ENCODE measurements at places on chromosomes 3 and 15.

- DNase-seq, result no peak
Observed at GRCh38 chr3:44065311-44066094, 176.2 kb upstream of the TOPAZ1 start.

- DNase-seq, result no peak
Observed at GRCh38 chr3:174100744-174101143, 703.2 kb downstream of the NLGN1 start.

DNA sequence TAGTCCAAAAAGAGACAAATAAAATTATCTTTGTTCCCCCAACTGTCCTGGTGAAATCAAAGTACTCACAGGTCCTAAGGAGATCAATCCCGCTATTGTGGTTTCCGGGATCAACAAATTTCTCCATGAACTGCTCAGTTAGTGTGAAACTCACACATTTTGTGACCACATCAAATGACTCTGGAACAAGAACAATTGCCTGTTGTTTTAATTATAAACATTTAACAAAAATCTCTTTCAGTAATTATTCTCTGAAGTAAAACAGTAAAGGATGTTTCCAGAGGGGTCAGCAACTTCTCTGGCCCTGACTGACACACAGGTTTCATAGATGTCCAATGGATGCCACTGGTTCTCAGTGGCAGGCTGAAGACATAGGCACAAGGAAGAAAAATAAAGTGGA, 3.9 kb downstream of the CLDND1 start:
- no peak for DNase-seq

DNA sequence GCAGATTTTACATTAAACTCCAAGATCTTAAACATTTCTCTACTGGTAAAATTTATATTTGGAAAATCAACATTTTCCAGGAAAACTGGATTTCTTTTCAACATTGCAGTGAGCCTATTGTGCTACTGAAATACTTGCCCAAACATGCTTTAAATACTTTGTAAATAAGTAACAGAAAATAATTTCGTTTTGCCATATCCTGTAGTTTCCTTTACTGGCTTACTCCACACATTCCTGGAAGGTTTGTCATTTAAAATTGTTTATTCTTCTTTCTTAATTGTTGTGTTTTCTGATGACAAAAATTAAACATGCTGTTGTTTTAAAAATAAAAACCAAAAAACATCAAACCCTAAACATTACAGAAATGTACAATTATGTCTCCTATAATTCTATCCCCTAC, 22.0 kb downstream of the ACAD11 start:
- no peak for DNase-seq

GRCh38 chr3:193269343-193270028, 28.5 kb downstream of the PLAAT1 start:
- no peak for DNase-seq

- no peak for DNase-seq
Observed at GRCh38 chr3:78908236-78908635, 859.6 kb downstream of the ROBO1 start.
